ENCODE measurements at places on chromosomes 5 and 9.

- DNase-seq, result no peak
These were observed 150.9 kb downstream of the ADGRV1 start for GRCh38 chr5:90709323-90710155.

GRCh38 chr9:125505988-125506438, 201.0 kb downstream of the MAPKAP1 start:
- DNase-seq, result no peak

GRCh38 chr9:3330792-3331420, 194.9 kb downstream of the RFX3 start:
- no peak for DNase-seq

DNA sequence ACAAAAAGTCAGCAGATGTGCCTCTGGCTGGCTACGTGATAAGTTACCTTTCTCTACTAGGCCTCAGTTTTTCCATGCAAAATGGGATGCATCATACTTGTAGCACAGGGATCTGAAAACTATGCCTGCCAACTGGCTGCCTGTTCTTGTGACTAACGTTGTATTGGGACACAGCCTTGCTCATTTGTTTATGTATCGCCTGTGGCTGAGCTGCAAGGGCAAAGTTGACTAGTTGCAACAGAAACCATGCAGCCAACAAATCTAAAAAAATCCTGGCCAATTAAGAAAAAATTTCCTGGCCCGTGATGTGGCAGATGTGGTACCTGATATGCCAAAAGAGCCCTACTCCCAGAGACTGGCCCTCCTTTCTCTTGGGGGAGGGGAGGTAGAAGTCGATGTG, 131.3 kb downstream of the SEC61B start:
- DNase-seq, result no peak

GRCh38 chr5:3389471-3390026, 206.1 kb upstream of the IRX1 start:
- no peak for DNase-seq

GRCh38 chr5:173324115-173325001, 3.9 kb downstream of the STC2 start:
- no peak for DNase-seq

GRCh38 chr9:134751622-134752021, 110.0 kb downstream of the COL5A1 start:
- no peak for DNase-seq

DNA sequence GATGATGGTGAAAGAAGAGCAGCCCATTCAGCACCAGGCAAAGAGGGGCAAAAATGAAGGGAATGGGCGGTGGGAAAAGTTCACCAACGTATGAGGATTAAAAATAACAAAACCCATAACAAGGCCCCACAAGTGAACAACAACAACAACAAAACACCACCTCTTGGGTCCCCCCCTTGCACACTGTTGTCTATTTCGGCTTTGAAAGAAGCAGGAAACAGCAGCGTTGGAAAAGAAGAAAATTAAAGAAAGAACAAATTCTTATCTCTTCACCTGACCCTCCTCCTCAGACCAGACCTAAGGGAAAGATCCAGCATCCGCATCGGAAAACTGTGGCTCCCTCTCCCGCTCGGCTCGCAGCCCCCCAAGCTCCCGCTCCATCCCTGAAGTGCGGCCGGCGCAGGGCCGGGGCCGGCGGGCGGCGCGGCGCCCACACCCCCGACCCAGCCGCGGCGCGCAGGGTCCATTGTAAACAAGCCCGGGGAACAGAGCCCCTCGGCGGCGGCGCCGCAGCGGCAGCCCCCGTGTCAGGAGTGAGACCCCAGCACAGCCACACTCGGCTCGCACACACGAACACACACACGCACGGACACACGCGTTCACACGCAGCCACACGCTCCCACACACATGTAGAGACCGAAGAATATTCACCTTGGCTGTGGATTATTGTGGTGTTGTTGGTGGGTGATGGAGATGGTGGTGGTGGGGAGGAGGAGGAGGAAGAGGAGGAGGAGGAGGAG, 535 bp downstream of the RFX3 start:
- no peak for DNase-seq

DNA sequence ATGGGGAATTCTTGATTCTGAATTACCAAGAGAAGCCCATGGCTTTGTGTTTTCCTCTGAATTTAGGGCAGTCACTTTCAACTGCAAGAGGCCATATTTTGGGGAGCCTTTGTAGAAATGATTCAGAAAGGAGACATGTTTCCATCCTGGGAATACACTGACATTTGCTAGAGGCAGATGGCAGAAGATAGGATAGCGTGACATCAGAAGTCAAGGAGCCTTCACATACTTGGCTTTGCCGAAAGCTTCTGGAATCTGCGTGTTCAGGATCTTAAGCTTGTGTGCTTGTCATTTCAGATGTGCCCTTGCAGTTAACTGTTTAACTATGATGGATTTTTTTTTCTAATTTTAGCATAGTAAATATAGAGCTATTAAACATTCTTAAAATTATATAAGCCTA, 296.2 kb downstream of the ARHGEF28 start:
- no peak for DNase-seq

GRCh38 chr5:100900142-100900795, 2.8 kb downstream of the ST8SIA4 start:
- peak; percentile 27 for DNase-seq

GRCh38 chr5:57768745-57769144, 286.1 kb upstream of the ACTBL2 start:
- no peak for DNase-seq

DNA sequence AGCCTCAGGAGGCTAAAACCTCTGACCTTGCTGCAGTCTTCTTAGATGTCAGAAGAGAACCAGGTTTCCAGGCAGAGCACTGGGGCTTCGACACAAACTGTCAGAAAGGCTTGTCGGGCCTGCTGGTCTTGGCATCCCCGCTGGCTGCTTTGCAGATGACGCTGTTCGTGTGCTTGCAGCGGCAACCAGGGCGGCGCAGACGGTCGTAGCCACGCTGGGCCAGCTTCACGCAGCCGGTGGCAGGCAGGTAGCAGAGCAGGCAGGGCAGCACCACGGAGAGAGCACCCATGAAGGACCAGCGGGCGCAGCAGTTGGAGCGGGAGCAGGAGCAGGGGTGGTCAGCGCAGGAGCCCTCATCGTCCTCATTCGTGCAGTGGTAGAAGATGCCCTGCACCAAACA, 10.7 kb downstream of the SPRY4 start:
- no peak for DNase-seq

DNA sequence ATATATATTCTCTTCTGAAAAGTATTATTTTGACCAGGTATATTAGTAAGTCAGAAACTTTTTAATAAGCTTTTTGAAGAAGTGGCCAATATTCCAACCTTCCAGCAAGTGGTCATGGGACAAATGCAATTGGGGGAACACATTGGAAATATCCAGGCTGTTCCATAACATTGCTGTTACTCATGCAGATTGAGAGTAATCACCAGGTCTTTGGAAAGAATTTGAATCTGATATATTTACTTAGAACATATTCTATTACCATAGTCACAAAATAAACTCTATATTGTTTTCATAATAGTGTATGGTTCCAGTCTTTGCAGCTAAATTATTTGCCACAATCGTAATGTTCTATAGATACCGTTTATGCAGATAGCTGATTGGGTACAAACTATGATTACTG, 102.8 kb downstream of the TAF11L14 start:
- DNase-seq, result no peak

GRCh38 chr5:129459777-129460671, at the start of gene ADAMTS19:
ADAMTS19 (plus strand) TSS chr5:129460298; CDS start chr5:129460392, 94 bp downstream.
- DNase-seq, result no peak

Data from stimulated activated CD4-positive, alpha-beta T cell treated with anti-CD3 and anti-CD28 coated beads, TNF-alpha, amount 100 ng/mL, for 24 hours (primary cell).